ENCODE measurements at places on chromosomes 6 and 20.
A peak's percentile ranks its signal among the peaks of the same experiment; 100 is the strongest.

GRCh38 chr6:170034294-170034693 lies 256.6 kb downstream of the DLL1 start:
- DNase-seq, result no peak

DNA sequence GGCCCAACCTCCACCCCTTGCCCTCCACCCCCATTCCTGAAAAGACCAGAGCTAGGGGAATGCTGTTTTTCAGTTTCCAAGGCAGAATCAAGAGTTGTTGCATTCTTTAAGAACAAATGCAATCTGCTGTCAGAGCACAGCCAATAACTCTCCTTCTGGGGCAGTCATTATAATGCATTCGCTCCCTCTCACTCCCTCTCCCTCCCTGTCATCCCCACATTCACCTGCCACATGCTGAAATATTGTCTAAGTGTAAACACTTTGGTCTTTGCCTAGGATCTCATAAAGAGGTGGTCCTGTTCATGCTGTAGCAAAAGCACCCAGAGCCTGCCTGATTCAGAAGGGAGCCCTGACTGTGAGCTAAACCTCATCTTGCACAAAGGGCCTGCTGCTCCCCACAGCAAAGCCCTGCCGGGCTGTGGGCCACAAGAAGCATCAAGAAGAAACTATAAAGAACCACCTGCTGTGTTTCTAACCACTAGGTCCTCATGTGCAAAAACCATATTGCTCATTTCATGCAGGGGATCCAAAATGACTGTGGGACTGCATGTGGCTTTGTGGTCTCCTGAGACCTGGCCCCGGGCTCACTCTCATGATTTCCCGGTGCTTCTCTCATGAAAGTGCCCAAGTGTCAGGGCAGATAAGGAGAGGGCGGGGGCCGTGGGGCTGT lies 85.6 kb downstream of the GPR6 start:
- DNase-seq, result no peak

- DNase-seq, result no peak
These were observed 45.5 kb upstream of the SLC23A2 start for GRCh38 chr20:5046656-5047339.

DNA sequence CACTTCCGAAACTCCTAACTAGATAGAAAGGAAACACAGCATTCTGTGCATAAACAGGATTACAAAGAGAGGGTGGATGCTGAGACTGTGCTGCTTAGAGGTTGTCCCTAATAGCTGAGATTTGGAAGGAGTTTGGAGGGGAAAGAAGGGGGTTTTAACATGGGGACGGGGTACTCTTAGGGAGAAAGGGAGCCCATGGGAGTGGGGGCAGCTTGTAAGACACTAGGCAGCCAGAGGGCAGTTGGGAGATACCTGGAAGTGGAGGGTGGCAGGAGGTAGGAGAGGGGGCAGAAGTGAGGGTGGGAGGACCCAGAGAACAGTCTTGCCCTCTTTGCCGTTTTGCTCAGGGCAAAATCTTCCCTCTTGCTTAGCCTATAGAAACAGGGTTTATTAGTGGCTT lies 16.4 kb downstream of the MANBAL start:
- no peak for DNase-seq

- DNase-seq, result no peak
These were observed 110.2 kb downstream of the RCAN2 start for GRCh38 chr6:46381057-46381456.

GRCh38 chr6:44278774-44279697 lies 8.8 kb downstream of the TMEM151B start:
- no peak for DNase-seq

- no peak for DNase-seq
These were observed 772.8 kb upstream of the MAN1A1 start for GRCh38 chr6:120122401-120122800.

GRCh38 chr6:11467364-11467763 lies 70.2 kb upstream of the TMEM170B start:
- DNase-seq, result no peak

DNA sequence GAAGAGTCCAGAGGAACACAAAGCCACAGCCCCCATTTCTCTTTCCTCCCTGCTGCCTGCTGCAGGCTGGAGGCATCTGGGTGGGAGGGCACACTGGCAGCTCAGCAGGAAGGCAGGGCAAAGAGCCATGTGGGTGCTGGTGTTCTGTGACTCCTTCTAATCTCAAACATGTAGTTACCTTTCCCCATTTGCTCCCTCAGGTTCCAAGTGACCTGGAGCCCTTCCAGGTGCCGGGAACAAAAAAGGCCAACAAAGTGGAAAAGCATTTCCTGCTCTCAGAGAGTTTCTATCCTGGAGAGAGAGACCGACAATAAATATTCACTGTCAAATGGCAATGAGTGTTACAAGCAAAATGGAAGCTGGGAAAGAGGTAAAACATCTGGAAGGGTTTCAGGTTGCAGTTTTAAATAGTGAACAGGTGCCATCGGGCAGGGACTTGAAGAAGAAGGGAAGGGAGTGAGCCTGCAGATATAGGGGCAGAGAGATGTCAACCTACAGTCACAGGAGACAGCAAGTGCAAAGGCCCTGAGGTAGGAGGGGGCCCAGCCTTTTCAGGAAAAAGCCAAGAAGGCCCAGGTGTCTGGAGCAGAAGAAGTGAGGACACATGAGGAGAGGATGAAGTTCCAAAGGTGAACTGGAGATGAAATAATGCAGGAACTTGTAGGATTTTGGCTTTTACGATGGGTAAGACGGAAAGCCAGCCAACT lies 43.6 kb upstream of the IYD start:
- no peak for DNase-seq

DNA sequence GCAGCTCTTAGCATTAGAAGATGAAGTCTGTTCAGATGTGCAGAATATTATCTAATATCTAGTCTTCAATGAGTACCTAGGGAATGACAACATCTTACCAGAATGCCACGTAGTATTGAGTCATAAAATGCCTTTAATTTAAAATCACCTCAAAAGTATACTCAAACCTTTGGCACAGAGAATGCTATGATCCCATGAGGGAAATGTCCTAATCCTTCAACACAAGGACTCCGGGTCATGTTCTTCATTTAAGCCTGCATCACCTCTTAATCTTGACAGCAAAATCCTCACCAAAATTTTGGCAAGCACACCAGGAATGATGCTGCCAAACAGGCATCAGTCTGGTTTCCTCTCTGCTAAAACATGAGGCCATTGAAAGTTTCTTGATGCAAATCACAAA lies 23.6 kb upstream of the MARCKS start:
- DNase-seq, result no peak

DNA sequence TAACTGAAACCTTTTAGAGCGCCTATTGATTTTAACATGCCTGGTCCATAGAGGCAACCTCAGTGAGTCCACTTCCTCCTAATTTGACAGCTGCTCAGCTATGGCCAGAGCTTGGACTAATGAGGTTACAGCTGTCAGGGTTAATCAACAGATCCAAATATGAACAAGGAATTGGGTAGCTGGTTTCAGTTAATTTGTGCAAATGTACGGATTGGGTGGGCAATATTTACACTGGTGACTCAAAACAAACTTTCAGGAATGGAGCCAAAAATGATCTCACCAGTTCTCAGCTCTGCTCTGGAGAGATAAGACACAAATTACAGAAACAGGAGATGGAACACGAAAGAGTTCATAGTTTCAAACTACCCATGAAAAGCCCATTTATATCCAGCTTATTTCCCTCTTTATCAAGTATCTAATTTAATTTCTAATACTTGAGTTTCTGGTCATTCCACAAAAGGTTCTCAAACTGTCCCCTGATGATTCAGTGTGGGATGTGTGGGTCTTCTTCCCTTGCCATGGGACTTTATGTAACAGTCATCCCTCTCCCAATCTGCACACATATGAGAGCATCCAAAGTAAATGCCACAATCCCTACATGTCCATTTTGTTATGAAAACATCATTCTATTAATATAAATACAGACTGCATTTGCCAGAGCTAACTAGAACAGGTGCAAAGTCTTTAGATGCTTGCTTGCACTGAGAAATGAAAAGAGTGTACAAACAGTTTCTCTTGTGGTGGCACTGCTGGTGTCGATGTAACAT lies 149.9 kb downstream of the RPS12 start:
- no peak for DNase-seq

DNA sequence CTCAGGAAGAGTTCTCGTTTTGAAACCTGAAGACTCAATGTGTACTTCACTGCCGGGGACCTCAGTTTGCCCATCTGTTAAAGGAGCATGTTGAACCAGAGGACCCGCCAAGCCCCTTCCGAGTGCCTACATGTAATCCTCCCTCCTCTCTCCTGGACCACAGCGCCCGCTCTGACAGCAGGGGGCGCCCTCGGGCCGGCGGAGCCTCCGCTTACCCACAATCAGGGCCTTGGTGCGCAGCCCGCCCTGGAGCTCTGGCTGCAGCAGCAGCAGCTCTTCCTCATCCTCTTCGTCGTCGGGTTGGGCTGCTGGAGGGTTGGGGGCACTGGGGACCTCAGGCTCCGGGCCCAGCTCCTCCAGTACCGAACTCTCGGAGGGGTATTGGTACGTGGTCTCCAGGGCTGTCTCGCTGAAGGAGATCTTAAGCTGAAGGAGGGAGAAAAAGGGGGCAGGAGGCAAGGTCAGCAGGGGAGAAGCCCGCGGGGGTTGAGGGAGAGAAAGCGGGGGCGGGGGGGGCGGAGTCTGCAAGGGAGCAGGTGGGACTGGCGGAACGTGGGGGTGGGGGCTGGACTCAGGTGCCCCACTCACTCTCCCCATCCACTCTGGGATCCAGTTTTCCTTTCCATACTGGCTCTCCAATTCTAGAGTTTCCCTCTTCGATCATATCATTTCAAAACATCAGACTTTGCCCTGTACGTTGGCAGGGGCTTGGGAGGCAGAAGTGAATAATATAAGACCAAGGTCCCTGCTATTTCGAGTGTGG lies 6.3 kb upstream of the DHX16 start:
- peak; percentile 86 for DNase-seq

GRCh38 chr6:132041706-132042105 lies 90.5 kb upstream of the CCN2 start:
- DNase-seq, result no peak

- no peak for DNase-seq
These were observed 166.7 kb downstream of the PRKN start for GRCh38 chr6:162560891-162561290.

GRCh38 chr20:50543326-50543725 lies 33.1 kb downstream of the PTPN1 start:
- no peak for DNase-seq

All from stimulated activated CD4-positive, alpha-beta T cell treated with anti-CD3 and anti-CD28 coated beads, Interleukin-12 subunit alpha, Interleukin-12 subunit beta, amount 100 ng/mL, for 48 hours (primary cell).